Keratinocyte (primary cell): ENCODE measurements at places on chromosomes 12 and 14. TPM values are rescaled to one million over a fixed set of nuclear protein-coding genes. Genes with fewer than 3 reads are reported as not detected.

DNA sequence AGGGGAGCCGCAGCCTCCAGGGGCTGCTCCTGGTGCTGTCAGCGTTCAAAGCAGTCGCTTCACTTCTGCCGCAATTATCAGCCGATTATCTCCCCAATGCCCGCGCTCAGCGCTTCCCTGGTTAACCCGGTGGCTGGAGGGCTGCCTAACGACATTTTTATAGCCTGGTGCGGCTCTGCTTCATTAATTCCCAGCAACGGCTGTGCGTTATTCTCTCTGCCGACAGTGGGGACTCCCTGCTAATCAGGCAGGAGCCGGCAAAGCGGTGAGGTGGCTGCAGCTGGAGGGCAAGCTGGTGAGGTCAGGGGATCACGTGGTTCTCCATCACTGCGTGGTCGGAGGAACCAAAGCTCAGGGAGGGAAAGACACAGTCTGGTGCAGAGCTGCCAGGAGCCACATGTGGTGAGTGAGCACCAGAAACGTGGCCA lies 62.9 kb downstream of the GLRX5 start:
- DNase-seq: no peak

GRCh38 chr12:62900686-62901272 lies 34.2 kb downstream of the PPM1H start:
- DNase-seq: no peak

GRCh38 chr12:127716166-127716565 lies 550.8 kb upstream of the TMEM132C start:
- no peak for DNase-seq

- DNase-seq: no peak
Observed at GRCh38 chr12:40892528-40892927, 200.3 kb downstream of the CNTN1 start.

DNA sequence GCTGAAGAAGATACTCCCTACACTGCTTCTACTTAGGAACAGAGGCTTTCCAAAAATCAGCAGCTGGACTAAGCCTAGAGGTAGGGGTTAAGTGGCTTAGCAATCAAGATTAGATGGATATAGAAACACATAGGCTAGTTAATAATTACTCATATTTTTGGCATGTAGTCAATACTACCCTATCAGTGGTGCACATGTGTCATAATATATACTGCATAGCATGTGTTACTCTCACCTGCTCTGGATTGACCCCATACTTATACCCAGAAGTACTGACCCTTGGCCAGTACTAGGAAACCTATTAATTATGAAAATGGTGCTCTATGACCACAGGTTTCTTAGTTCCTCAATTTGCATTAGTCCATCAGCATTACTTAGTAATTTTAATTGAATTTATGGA lies 528.4 kb upstream of the LMO3 start:
- no peak for DNase-seq

DNA sequence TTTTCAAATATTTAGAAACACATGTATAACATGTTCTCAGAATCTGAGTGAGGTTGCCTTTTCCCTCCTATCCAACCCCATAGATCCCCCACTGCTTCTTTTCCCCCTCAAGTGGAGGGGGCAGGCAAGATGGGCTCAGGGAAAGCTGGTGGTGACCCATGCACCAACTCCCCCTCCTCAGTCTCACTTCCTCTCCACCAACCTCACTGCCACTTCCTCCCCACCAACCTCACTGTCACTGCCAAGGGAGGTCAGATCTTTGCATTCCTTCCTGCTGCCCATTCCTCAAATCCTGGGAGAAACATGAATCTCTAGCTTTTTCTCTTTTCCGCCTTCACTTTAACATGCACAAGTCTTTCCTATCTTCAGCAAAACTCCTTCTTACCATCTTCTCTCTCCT lies 48.7 kb downstream of the SPTB start:
- no peak for DNase-seq

DNA sequence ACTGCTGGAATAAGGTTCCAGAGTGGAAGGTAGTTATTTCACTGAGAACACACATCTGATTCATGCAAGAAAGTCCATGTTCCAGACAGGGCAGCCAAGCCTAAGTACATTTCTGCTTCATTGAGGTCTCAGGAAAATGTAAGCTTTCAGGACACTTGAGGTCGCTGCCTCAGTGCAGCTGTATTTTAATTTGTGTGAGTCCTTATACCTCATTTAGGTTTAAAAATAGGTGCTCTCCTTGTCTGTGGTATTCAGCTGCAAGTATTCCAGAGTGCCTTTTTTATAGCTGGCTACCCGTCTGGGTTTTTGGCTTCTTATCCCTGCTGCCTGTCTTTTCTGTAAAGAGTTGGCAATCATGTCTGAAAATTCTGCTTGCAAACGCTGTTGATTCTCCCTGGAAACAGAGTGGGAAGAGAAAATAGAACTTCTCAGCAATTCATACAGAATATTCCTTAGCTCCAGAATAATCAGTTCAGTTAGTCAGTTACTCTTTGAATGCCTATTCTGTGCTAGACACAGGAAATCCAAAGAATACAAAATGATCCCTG lies 45.3 kb upstream of the PLBD1 start:
- no peak for DNase-seq

Gene HOXC11
- 1.2 to 2.4 TPM (median 1.6 TPM) in 3 replicates for polyA plus RNA-seq

Gene KRT73
- polyA plus RNA-seq: 0.03 TPM in 1 of 3 replicates, not detected in the others
